Smooth muscle cell of the pulmonary artery (primary cell): ENCODE measurements at places on chromosomes 5 and 9. TPM values are rescaled to one million over a fixed set of nuclear protein-coding genes. Genes with fewer than 3 reads are reported as not detected.

ELOVL7 gene
- total RNA-seq = 0.07 TPM in 1 of 2 replicates, not detected in the other

IL13 gene
- not detected in 2 replicates for total RNA-seq

MCTP1 gene
- 1.3 and 11.0 TPM in 2 replicates for total RNA-seq

TMC1 gene
- 0.17 and 0.59 TPM in 2 replicates for total RNA-seq

ZDHHC11 gene
- 2.9 and 10.4 TPM in 2 replicates for total RNA-seq
